ENCODE measurements at places on chromosomes 6 and 20. TPM values are rescaled to one million over a fixed set of nuclear protein-coding genes. Genes with fewer than 3 reads are reported as not detected.

Gene RIMS1
- total RNA-seq: 0.53 TPM

Gene TBX18
- 4.4 TPM for total RNA-seq

Gene SRSF12
- 0.35 TPM for total RNA-seq

Gene CST7
- total RNA-seq: 2.7 TPM

GRCh38 chr20:3858689-3859088 is 12.1 kb downstream of the MAVS start:
- peaks cover 20% of the 10 kb centered on the region for H3K4me1 ChIP-seq
- H3K27me3 ChIP-seq: no peaks in the 10 kb centered on the region
- DNase-seq: no peak
- H3K27ac ChIP-seq: no peak overlapping the region

Gene OPRL1
- 0.34 TPM for total RNA-seq

GRCh38 chr6:17737704-17738252 is 31.1 kb upstream of the NUP153 start:
- DNase-seq: no peak
- H3K36me3 ChIP-seq: no peaks in the 10 kb centered on the region
- H3K4me3 ChIP-seq: no peak overlapping the region
- no peaks in the 10 kb centered on the region for H3K4me1 ChIP-seq
